ENCODE measurements at places on chromosomes 12 and 14. TPM values are rescaled to one million over a fixed set of nuclear protein-coding genes. Genes with fewer than 3 reads are reported as not detected.

DNA sequence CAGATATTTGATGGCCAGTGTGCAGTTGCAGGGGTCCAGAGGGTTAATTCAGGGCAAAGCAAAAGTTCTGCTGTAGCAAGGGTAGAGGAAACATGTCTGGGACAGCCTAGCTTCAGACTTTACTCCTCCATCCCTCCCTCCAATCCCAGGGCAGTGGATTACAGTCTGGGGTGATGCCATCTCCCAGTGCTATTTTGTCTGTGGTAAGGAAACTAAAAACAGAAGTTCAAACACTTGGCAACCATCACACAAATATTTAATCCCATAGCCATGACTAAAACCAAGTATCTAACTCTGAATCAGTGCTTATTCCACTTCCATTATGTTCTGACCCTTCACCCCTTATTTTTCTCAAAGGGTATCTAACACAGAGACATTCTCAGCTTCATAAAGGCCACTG is 61.8 kb downstream of the PIK3C2G start:
- H3K4me3 ChIP-seq = no peak overlapping the region
- no peaks in the 10 kb centered on the region for H3K27me3 ChIP-seq
- H3K36me3 ChIP-seq = no peaks in the 10 kb centered on the region

- no peaks in the 10 kb centered on the region for H3K27me3 ChIP-seq
- H3K27ac ChIP-seq = peak overlapping the region; percentile 80
- H3K4me3 ChIP-seq = no peak overlapping the region
- H3K4me1 ChIP-seq = peaks cover 57% of the 10 kb centered on the region
- no peak for DNase-seq
Observed at GRCh38 chr12:89948271-89949175, 239.9 kb upstream of the ATP2B1 start.

- H3K4me3 ChIP-seq = no peak overlapping the region
- H3K36me3 ChIP-seq = peaks cover 8% of the 10 kb centered on the region
- H3K27me3 ChIP-seq = no peaks in the 10 kb centered on the region
Observed at GRCh38 chr12:106429043-106429552, 71.5 kb downstream of the POLR3B start.

DNA sequence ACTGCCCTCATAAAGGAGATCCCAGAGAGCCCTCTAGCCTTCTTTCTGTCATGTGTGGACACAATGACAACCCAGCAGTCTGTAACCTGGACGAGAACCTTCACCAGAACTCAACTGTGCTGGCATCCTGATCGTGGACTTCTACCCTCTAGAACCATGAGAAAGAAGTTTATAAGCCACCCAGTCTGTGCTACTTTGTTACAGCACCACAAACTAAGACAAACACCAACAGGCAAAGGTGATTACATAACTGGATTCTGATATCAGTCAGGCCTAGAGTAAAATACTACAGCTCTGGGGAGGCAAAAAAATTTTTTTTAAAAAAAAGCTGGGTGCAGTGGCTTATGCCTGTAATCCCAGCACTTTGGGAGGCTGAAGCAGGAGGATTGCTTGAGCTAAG is 18.5 kb downstream of the TM7SF3 start:
- no peak for DNase-seq
- no peak overlapping the region for H3K4me3 ChIP-seq
- H3K27me3 ChIP-seq = no peaks in the 10 kb centered on the region
- no peak overlapping the region for H3K27ac ChIP-seq
- no peaks in the 10 kb centered on the region for H3K4me1 ChIP-seq
- peaks cover 36% of the 10 kb centered on the region for H3K36me3 ChIP-seq

- H3K4me1 ChIP-seq = peaks cover 26% of the 10 kb centered on the region
- peak overlapping the region; percentile 95 for H3K4me3 ChIP-seq
Observed at GRCh38 chr14:39175445-39176262, 600 bp downstream of the PNN start.

- no peak overlapping the region for H3K27ac ChIP-seq
- H3K4me3 ChIP-seq = no peak overlapping the region
- no peaks in the 10 kb centered on the region for H3K4me1 ChIP-seq
- no peak for DNase-seq
- H3K27me3 ChIP-seq = no peaks in the 10 kb centered on the region
Observed at GRCh38 chr14:78764645-78765044, 594.5 kb downstream of the NRXN3 start.

DNA sequence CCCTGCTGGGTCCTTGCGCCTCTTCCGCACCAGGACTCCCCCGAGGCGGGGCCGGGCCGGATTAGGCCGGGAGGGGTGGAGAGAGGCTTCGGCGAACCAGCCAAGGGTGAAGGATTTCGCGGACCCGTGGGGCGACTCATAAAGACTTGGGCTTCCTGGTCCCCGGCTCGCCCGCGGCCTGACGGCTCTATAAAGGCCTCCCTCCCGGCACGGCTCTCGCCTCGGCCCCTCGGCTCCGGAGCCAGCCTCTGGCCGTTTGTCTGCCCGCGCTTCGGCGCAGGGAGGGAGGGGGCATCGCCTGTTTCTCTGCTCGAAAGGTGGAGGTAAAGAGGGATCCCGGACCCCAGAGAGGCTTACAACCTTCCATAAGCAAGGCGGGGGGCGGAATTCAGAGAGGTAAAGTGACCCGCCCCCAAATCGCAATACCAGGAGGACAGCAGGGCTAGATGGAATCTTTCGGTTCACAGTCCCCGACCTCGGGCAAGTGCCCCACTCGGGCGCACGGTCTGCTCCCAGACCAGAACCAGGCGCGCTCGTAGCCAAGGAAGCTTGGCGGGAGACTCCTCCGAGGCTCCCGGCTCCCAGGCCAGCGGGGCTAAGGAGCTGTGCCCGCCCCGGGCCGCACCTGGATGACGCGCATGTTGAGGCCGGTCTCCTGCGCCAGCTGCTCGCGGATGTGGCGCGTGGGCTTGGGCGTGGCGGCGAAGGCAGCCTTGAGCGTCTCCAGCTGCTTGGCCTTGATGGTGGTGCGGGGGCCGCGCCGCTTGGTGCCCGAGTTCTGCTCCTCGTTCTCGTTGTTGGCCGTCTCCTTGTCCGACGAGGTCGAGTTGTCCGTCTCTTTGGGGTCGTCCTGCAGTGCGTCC is 3.9 kb downstream of the LHX5 start:
- no peak overlapping the region for H3K27ac ChIP-seq
- H3K4me3 ChIP-seq = no peak overlapping the region
- peaks cover 67% of the 10 kb centered on the region for H3K27me3 ChIP-seq

DNA sequence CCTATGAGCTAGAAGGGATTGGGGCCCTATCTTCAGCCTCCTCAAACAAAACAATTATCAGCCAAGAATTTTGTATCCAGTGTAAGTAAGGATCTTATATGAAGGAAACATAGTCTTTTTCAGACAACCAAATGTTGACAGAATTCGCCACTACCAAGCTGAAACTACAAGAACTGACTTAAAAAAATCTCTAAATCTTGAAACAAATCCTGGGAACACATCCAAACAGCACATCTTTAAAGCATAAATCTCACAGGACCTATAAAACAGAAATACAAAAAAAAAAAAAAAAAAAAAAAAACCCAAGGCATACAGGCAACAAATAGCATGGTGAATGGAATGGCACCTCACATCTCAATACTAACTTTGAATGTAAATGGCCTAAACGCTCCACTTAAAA is 41.3 kb upstream of the LMNTD1 start:
- no peak overlapping the region for H3K27ac ChIP-seq
- no peak for DNase-seq
- no peaks in the 10 kb centered on the region for H3K27me3 ChIP-seq

DNA sequence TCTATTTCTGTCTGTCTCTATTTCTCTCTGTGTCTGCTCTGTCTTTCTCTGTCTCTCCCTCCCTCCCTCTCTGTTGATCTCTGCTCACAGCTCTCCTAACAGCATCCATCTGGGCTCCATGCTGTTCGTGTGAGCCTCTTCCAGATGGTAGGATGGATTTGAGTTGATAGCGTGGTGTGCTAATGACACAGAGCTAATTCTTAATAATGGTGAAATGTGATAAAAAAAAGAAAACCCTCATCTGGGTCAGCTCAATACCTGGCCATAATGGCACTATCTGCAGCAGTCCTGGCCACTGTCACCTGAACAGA is 96.4 kb downstream of the AACS start:
- H3K27me3 ChIP-seq = peaks cover 8% of the 10 kb centered on the region
- no peaks in the 10 kb centered on the region for H3K36me3 ChIP-seq
- no peak overlapping the region for H3K4me3 ChIP-seq
- no peaks in the 10 kb centered on the region for H3K4me1 ChIP-seq

DNA sequence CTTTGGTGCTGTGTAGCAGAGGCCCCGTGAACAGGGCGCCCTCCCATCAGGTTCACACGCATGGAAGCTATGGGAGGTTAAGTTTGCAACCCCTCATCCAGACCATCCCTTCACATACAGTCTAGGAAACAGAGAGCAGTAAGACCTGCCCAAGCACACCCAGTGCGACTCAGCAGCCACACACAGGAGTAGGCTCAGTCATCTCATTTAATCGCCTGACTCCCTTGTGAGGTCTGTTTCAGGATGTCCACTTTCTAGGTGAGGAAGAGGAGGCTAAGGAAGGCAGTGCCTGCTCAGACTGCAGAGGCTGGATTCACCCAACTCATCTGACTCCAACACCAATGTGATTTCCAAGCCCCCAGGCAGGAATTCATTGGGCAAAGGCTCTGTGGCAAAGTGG is 11.9 kb downstream of the BDKRB1 start:
- H3K36me3 ChIP-seq = no peaks in the 10 kb centered on the region
- no peak overlapping the region for H3K27ac ChIP-seq
- peaks cover 33% of the 10 kb centered on the region for H3K4me1 ChIP-seq

- peak overlapping the region; percentile 66 for H3K27ac ChIP-seq
- peak overlapping the region; percentile 71 for H3K4me3 ChIP-seq
- no peaks in the 10 kb centered on the region for H3K27me3 ChIP-seq
- peaks cover 7% of the 10 kb centered on the region for H3K36me3 ChIP-seq
Observed at GRCh38 chr12:27331927-27332324, 710 bp upstream of the BMAL2 start.

GRCh38 chr12:12996209-12996608 is 3.9 kb downstream of the HEBP1 start:
- no peak overlapping the region for H3K4me3 ChIP-seq
- peaks cover 53% of the 10 kb centered on the region for H3K4me1 ChIP-seq
- no peaks in the 10 kb centered on the region for H3K27me3 ChIP-seq
- no peak overlapping the region for H3K27ac ChIP-seq
- DNase-seq = no peak
- no peaks in the 10 kb centered on the region for H3K36me3 ChIP-seq

- H3K36me3 ChIP-seq = peaks cover 40% of the 10 kb centered on the region
- H3K27ac ChIP-seq = peak overlapping the region; percentile 98
- peak overlapping the region; percentile 99 for H3K4me3 ChIP-seq
- H3K4me1 ChIP-seq = peaks cover 36% of the 10 kb centered on the region
Observed at GRCh38 chr12:56115329-56115728, 1.1 kb upstream of the RPL41 start.

DNA sequence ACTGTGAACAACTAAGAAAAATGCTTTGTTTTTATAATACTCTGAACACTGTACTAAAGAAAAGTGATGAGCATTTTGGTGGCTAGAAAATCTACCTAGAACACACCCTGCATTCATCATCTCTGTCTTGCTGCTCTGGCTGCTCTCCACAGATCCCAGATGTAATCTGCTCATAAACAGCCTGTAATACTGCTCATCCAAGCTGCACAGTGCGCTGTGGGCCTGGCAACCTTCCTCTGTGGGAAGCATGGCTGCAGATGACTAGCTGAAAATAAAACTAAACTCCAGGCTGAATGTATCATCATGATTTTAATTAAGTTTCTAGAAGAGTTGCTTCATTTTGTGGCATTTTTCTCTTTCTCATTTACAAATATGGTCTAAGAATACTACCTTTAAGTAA is 200.7 kb downstream of the SLC2A13 start:
- no peak for DNase-seq
- no peak overlapping the region for H3K4me3 ChIP-seq
- H3K27me3 ChIP-seq = no peaks in the 10 kb centered on the region
- H3K36me3 ChIP-seq = no peaks in the 10 kb centered on the region
- no peaks in the 10 kb centered on the region for H3K4me1 ChIP-seq

DNA sequence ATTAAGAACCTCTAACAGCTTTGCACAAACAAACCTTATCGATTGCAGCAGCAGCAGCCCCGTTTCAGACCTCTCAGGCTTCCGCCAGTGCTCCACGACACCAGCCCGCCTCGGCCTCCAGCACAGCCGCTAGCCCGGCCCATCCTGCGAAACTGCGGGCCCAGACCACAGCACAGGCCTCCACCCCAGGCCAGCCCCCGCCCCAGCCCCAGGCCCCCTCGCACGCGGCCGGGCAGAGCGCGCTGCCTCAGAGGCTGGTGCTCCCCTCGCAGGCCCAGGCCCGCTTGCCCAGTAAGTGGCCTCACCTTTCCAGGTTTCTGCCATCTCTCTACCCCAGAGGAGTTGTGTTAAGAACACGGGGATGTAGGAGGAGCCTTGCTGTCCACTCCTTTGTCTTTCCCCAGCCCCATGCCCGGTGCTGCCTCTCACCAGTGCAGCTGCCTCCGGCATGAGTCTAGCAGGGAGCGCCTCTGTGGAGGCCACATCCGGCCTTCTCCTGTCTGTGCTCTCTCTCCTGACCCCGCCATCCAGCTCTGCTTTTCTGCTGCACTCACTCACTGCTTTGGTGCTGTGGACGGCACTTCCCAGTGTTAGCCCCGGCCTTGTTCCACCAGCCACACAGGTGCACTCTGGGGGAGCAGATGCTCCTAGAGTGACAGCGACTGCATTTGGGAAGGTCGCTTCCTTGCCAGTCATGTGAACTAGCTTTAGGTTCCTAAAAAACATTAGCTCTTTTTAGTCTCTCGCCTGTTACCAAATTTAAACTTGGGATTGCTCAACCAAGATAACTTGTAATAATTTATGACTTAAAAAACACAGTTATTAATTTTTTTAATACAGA is 71.5 kb downstream of the EP400 start:
- no peaks in the 10 kb centered on the region for H3K27me3 ChIP-seq
- H3K36me3 ChIP-seq = peaks cover 53% of the 10 kb centered on the region
- H3K4me1 ChIP-seq = no peaks in the 10 kb centered on the region

- H3K27ac ChIP-seq = no peak overlapping the region
- no peak overlapping the region for H3K4me3 ChIP-seq
- no peaks in the 10 kb centered on the region for H3K4me1 ChIP-seq
- H3K27me3 ChIP-seq = no peaks in the 10 kb centered on the region
- DNase-seq = no peak
Observed at GRCh38 chr12:62301799-62302133, 41.6 kb downstream of the USP15 start.

DNA sequence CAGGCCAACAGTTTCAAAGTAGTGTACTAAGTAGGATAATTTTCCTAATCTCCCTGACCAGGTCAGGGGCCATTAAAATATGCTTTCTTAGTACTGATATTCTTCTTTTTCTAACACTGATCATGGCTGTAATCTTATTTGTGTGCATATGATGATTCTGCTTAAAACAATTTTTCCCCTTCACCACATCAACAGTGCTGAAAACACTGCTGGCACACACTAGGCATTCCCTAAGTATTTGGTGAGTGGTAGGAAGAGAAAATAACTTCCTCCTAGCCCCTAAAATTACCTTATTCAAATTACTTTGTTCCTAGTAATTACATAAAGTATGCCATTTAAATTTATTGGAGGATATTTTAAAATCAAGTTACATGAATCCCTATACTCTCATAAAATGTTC is 49.9 kb upstream of the BBS10 start:
- no peak overlapping the region for H3K27ac ChIP-seq
- no peak for DNase-seq
- H3K36me3 ChIP-seq = peaks cover 27% of the 10 kb centered on the region
- no peaks in the 10 kb centered on the region for H3K27me3 ChIP-seq
- peaks cover under 1% of the 10 kb centered on the region for H3K4me1 ChIP-seq

- no peaks in the 10 kb centered on the region for H3K36me3 ChIP-seq
- no peaks in the 10 kb centered on the region for H3K4me1 ChIP-seq
- H3K4me3 ChIP-seq = no peak overlapping the region
Observed at GRCh38 chr14:104573930-104574329, 5.6 kb upstream of the C14orf180 start.

GRCh38 chr12:33226671-33227070 is 212.9 kb downstream of the SYT10 start:
- H3K4me3 ChIP-seq = no peak overlapping the region
- H3K4me1 ChIP-seq = no peaks in the 10 kb centered on the region

DPPA3 gene
- total RNA-seq = not detected

SELPLG gene
- total RNA-seq = 0.59 TPM

RPGRIP1 gene
- total RNA-seq = not detected

RHEBL1 gene
- total RNA-seq = 1.2 TPM

SERPINA3 gene
- 1.2 TPM for total RNA-seq

RFLNA gene
- total RNA-seq = 1.4 TPM

TMEM52B gene
- not detected for total RNA-seq

Measured in osteocyte (in vitro differentiated cells).